ENCODE measurements at places on chromosomes 13 and 19. TPM values are rescaled to one million over a fixed set of nuclear protein-coding genes. Genes with fewer than 3 reads are reported as not detected.

LGI4 gene
- not detected for total RNA-seq

ZNF135 gene
- total RNA-seq, result 4.6 TPM

ZNF569 gene
- 5.0 TPM for total RNA-seq

UBE2L5 gene
- not detected for total RNA-seq

PDX1 gene
- not detected for total RNA-seq

PTH2 gene
- not detected for total RNA-seq

ZNF681 gene
- 2.5 TPM for total RNA-seq

KCNJ14 gene
- 0.54 TPM for total RNA-seq

SLC1A5 gene
- 213 TPM for total RNA-seq

Data from kidney epithelial cell (primary cell).